ENCODE measurements at places on chromosomes 1 and 21.
A peak's percentile ranks its signal among the peaks of the same experiment; 100 is the strongest.

- DNase-seq, result no peak
These were observed 113.9 kb downstream of the PEX14 start for GRCh38 chr1:10588640-10589039.

DNA sequence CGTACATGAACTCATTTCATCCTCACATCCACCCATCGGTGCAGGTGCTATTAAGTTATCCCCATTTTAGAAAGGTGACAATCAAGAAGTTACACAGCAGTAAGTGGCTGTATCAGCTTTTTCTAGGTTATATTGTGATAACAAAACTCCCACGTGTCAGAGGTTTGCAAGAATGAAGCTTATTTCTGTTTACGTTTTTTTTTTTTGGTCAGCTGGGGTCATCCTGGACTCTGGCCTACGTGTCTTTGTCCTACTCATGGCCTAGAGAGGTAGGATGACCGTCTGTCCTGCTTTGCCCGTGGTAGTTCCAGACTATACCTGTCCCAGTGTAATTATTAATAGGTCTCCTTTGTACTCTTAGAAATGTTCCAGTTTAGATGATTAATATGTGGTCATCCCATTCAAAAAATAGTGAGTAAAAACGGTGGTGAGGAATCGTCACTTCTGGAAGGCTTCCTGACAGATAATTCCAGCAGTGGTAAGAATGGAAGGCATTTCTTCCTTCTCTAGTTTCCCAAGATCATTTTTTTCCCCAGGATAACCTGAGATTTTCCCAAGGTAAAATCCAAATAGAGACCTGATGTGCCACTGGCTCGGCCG, 64.2 kb upstream of the KIF26B start:
- no peak for DNase-seq

GRCh38 chr1:207282058-207282457, 39.4 kb upstream of the CD55 start:
- DNase-seq, result no peak

GRCh38 chr1:87197156-87197555, 131.5 kb upstream of the LMO4 start:
- DNase-seq, result no peak

DNA sequence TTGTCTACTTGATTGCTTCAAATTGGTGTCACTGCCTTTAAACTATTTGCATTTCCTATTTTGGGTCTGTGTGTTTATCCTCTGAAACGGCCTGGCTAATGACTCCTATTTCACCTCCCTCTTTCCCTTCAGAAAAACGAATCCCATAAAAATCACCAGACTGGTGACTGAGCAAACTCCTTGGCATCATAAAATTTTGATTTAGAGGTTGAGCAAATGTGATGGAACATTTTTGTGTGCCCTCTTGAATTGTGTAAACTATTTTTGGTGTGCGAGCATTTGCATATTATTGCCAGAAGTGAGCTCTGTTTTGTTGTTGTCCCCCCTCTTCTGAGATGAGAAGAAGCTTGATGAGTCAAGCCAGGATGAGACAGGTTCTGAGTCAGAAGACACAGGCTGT, 316.1 kb downstream of the AJAP1 start:
- DNase-seq, result no peak

- peak; percentile 28 for DNase-seq
These were observed at the start of gene ERICH3 for GRCh38 chr1:74673351-74674111. ERICH3 (minus strand) TSS chr1:74673792; CDS start chr1:74673519, 273 bp downstream.

- DNase-seq, result no peak
These were observed 34.0 kb upstream of the SLC19A1 start for GRCh38 chr21:45575993-45576837.

- no peak for DNase-seq
These were observed 47.9 kb downstream of the MACO1 start for GRCh38 chr1:25478633-25479032.

- DNase-seq, result no peak
These were observed 175.7 kb downstream of the VPS13D start for GRCh38 chr1:12405325-12406210.

- no peak for DNase-seq
These were observed 144.3 kb upstream of the C1orf21 start for GRCh38 chr1:184242507-184242943.

- DNase-seq, result no peak
These were observed 54.5 kb upstream of the RAP1A start for GRCh38 chr1:111565079-111565478.

DNA sequence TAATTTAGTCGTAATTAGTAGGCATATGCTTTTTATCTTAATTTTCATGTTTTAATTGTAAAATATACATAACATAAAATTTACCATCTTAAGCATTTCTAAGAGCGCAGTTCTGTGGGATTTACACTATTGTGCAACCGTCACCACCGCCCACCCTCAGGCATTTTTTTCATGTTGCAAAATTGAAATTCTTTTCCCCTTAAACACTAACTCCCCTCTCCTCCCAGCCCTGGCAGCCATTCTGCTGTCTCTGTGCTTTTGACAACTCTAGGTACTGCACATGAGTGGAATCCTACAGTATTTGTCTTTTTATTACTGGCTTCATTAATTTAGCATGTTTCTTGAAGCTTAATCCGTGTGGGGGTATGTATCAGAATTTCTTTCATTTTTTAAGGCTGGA, 7.8 kb downstream of the PIK3CD start:
- no peak for DNase-seq

DNA sequence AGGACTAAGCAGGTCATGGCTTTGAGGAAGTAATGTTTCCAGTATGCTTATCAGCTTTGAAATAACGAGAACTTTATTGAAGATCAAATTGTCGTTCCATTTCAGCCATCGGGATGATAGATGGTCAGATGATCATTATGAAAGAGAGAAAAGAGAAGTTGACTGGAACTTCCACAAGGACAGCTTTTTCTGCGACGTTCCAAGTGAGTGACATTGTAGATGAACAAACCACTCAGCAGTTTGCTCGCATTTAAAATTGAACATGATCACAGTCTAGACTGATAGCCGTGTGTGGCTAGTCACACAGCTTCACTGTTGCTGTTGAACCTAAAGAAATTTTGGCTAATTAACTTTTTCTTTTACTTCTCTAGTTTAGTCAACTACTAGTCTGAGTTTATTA, 151.1 kb downstream of the TLR5 start:
- DNase-seq, result no peak

GRCh38 chr1:240091614-240092300, at the start of gene FMN2:
FMN2 (plus strand) TSS chr1:240091883; CDS start chr1:240092110, 227 bp downstream.
- DNase-seq, result peak; percentile 63

- DNase-seq, result no peak
These were observed 4.4 kb upstream of the ADAMTS1 start for GRCh38 chr21:26849428-26850115.

GRCh38 chr1:151849126-151849525, 4.4 kb downstream of the THEM5 start:
- DNase-seq, result no peak

- DNase-seq, result no peak
These were observed 11.9 kb downstream of the LYPLAL1 start for GRCh38 chr1:219185486-219186117.

- DNase-seq, result no peak
These were observed 138.3 kb upstream of the SNX7 start for GRCh38 chr1:98523256-98523655.

DNA sequence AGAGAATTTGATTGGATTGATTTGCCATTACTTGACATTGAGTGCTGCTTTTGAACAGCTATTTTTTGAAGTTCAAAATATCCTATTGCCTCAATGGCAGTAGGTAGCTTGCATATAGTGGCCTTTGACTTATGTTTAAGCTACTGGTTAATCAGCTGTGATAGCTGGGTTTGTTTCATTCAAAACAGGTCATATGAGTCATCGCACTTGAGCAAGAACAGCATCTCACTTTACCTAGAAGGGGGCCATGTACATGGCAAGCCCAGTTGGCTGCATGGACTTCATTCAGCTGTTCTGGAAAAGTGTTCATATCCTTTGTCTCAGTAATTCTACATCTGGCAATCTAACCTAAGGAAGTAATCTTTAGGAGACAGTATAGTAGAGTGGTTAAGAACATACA, 29.0 kb upstream of the ARID1A start:
- DNase-seq, result no peak

GRCh38 chr1:36652586-36652985, 169.9 kb upstream of the CSF3R start:
- no peak for DNase-seq

DNA sequence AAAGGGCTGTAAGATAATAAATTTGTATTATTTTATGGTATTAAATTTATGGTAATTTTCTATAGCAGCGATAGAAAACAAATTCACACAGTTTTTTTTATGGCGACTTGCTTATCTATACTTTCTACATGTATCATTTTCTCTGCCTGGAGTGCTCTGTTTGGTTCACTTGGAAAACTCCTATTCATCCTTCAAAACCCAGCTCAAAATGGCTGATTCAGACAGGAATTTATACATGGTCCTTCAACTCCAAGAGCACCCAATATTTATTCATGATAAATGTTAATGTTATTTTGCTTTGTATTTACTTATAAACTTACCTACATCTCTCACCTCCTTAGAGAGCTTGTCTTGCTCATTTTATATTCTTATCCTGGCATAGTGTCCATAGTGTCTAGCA, 55.6 kb upstream of the SSX2IP start:
- DNase-seq, result no peak

DNA sequence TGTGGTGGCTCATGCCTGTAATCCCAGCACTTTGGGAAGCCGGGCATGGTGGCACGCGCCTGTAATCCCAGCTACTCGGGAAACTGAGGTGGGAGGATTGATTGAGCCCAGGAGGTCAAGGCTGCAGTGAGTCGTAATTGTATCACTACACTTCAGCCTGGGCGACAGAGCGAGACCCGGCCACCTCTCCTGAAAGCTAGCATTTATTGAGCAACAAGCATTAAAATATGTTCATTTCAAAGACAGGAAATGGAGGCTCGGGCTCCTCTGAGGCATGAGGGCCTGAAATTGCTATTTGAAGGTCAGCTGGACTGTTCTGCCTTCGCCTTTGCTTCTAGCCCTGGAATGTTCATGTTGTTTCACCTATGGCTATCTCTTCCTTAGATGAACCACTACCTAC, 34.5 kb downstream of the SPATA21 start:
- no peak for DNase-seq

DNA sequence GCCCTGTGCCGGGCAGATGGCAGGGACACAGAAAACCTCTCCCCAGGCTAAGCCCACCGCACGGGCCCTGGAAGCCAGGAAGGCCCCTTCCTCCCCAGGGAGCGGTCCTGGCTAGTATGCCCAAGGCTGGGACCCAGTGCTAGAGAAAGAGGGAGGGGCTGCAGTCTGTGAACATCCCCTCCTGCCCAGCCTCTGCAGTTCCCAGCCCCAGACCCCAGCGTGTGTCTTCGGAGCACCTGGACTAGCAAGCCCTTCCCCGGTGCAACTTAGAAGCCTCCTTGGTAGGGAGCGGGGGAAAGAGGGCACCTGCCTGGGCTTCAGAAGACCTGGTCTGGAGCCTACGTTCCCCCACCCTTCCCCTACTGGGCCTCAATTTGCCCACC, 2.1 kb downstream of the PLEKHG5 start:
- DNase-seq, result no peak

- no peak for DNase-seq
These were observed 51.5 kb downstream of the TOMM20 start for GRCh38 chr1:235077163-235077540.

- DNase-seq, result no peak
These were observed 24.6 kb downstream of the KCNK1 start for GRCh38 chr1:233638513-233638912.

- no peak for DNase-seq
These were observed 1079.1 kb downstream of the ADGRL2 start for GRCh38 chr1:82879701-82880305.

- no peak for DNase-seq
These were observed 24.1 kb downstream of the ACTN2 start for GRCh38 chr1:236710328-236710892.

DNA sequence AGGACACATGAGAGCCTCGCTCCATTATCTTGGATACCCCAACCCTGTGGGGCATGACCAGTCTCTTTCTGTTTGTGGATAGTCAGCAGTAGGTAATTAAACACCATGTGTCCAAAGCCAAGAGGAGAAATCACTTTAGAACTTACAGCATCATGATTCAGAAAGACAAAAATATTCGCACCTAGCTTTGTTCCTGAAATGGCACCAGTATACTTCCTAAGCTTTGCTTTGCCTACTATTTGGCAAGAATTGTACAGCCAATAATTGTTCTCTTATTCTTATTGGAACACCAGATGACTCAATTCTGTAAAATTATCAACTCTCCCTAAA, 24.2 kb downstream of the TNFRSF9 start:
- no peak for DNase-seq

DNA sequence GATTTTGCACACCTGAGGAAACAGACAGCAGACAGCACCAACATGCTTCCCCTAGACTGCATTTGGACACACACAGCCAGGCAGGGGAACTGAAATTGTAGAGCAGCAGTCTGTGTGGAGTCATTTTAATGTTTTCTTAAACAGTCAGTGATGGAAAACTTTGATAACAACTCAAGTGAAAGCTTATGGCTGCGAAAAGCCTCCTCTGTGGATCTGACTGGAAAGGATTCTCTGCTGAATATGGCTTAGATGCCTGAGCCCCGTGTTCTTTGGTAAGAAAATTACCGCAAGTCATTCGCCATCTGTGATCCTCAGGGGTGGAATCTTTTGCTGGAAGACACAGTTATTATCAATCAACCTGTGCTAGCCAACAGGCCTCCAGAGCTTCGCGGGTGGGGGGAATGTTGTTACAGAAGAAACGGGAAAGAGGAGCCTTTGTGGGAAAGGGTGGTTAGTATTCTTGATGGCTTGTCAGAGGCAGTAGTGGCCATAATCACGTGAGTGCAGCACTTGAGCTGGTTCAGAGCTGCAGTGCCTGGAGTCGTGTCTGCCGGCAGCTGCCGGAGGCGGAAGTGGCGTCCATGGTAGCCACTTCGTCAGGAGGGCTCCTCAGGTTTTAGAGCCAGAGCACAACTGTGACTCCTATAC, 204.7 kb downstream of the ST6GALNAC3 start:
- DNase-seq, result no peak

- DNase-seq, result no peak
These were observed 4.2 kb downstream of the TMEM51 start for GRCh38 chr1:15157524-15158399.

DNA sequence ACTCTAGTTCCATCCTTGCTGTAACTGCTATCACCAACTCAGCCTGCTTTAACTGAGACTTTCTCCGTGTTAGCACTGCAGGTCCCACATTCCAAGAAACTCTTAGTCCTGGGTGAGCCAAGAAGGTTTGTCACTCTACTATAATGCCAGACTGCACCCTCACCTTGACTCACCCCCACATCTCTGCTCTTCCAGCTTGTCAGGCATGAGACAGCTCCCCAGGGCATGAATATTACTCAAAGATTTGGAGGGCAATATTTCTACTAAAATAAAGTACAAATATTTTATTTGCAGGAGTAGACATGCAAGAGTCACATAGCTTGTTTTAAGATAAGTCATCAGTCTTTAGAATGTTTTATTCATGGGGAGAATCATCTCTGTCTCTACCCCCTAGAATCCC, 110.2 kb downstream of the MATN1 start:
- DNase-seq, result no peak

All from anterior cingulate cortex (tissue), 58 donors.